Cerebellar nuclear complex (tissue), 1 donor: ENCODE measurements at places on chromosomes 13 and 19.

- no peak for DNase-seq
Observed at GRCh38 chr13:45185286-45185685, 15.6 kb downstream of the KCTD4 start.

DNA sequence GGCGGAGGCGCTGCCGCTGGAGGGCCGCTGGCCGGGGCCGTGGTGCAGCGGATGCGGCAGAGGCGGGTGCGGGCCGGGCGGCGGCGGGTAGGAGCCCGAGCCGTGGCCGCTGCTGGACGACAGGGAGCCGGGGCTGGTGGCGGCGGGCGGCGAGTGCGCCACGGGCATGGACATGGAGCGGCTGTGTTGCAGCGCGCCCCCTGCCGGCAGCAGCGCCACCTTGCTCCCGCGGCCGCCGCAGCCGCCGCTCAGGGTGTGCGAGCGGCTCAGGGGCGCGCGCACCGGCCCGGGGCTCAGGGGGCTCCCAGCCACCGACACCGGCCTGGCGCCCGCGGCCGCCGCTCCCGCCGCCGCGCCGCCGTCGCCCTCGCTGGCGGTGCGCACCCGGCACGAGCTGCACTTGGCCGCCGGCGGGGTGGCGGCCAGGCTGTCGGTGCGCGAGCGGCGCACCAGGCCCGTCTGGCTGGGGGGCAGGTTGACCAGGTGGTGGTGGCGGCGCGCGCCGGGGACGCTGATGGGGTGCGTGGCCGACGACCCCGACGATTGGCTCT lies 1.7 kb downstream of the IRS2 start:
- DNase-seq: no peak

DNA sequence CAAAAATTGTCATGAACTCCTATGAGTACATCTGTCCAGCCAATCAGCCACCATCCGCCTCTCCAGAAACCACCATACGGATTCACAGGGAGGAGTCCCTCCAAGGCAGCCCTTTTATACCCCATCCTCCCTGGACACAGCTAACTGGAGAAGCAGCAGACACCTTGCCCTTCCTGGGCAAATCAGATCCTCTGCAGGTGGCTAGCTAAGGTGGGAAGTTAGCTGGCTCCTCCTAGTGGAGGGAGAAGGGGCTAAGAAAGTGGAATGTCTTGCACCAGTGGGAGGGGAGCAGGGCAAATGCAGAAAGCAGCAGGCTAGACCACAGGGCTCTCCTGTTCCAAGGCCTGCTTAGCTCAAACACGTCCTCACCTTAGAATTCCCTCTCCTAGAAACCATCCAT lies 46.2 kb upstream of the UQCRFS1 start:
- no peak for DNase-seq

GRCh38 chr13:50512474-50513299 lies 330.8 kb downstream of the DLEU7 start:
- peak; percentile 4 for DNase-seq

- DNase-seq: no peak
Observed at GRCh38 chr19:4816202-4816949, 15.1 kb downstream of the TICAM1 start.

DNA sequence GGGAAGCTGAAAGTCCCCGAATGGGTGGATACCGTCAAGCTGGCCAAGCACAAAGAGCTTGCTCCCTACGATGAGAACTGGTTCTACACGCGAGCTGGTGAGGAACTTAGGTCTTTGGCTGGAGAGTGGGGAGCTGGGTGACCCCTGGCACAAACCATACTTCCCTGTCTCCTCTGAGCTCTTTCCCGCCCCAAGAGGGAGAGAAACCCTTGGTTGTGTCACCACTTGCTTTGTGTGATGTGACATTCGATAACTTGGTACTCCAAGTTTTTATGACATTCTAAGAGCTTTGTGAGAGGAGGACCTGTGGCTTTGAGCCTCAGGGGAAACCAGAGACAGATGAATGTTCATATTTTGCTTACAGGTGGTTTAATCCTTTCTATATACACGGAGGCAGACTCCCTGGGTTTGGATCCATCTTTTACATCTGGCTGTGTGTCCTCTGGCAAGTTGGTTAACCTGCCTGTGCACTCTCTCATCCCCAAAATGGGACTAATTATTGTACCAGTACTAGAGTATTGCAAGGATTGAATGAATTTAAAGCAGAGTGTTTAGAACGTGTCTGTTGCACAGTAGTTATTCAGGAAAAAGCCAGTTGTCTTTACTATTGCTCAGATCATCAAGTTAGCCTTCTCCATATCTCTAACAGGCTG lies 1.2 kb downstream of the RPS19 start:
- DNase-seq: no peak

DNA sequence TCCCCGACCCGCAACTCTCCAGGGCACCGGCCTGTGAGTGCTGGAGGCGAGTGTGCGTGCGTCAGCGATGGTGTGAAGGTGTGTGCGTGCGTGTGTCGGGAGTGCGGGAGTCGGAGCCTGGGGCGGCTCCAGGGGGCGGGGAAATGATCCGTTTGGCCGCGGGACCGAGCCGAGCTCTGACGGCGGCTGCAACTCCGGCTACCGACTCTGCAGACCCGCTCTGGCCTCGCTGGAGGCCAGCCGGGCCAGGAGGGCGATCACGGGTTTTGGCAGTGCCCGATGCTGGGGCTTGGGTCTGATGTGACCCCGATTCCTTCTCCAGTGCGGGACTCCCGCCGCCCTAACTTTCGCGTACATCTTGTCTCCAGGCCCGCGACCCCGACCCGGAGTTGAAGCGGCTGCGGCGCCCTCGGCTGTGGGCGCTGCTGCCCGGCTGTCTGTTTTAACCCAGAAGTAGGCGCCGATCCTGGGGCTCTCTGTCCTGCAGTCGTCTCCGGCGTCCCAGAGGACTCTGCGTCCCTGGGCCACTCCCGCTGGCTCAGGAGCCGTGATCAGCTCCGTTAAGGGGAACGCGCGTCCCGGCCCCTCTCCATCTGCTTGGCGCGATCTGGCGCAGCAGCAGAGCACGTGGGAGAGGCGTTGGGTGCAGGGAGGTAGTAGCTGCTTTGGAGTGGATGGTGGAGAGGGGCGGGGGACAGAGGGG lies 1.2 kb downstream of the CHST8 start:
- DNase-seq: no peak

- DNase-seq: no peak
Observed at GRCh38 chr13:24270639-24271141, 38.7 kb upstream of the C1QTNF9 start.

- DNase-seq: no peak
Observed at GRCh38 chr19:46863818-46864629, 3.2 kb downstream of the ARHGAP35 start.

GRCh38 chr13:79290595-79291244 lies 115.3 kb downstream of the RBM26 start:
- no peak for DNase-seq

- DNase-seq: no peak
Observed at GRCh38 chr19:45440259-45440638, 16.5 kb upstream of the ERCC1 start.

GRCh38 chr13:97191142-97191541 lies 31.0 kb upstream of the MBNL2 start:
- DNase-seq: no peak

- no peak for DNase-seq
Observed at GRCh38 chr13:37118016-37118415, 12.6 kb upstream of the CSNK1A1L start.

- no peak for DNase-seq
Observed at GRCh38 chr13:39110518-39111097, 72.4 kb downstream of the NHLRC3 start.

- DNase-seq: no peak
Observed at GRCh38 chr13:75713852-75714251, 77.7 kb downstream of the LMO7 start.

GRCh38 chr13:66992183-66992582 lies 238.0 kb downstream of the PCDH9 start:
- DNase-seq: no peak

GRCh38 chr13:26813321-26813979 lies 52.9 kb upstream of the GPR12 start:
- DNase-seq: no peak
